Activated naive CD4-positive, alpha-beta T cell treated with anti-CD3 and anti-CD28 coated beads, Interleukin-2, amount 10 ng/mL, durations not matched to agents 7 days and 5 days (primary cell): ENCODE measurements at places on chromosomes 1 and 21.

DNA sequence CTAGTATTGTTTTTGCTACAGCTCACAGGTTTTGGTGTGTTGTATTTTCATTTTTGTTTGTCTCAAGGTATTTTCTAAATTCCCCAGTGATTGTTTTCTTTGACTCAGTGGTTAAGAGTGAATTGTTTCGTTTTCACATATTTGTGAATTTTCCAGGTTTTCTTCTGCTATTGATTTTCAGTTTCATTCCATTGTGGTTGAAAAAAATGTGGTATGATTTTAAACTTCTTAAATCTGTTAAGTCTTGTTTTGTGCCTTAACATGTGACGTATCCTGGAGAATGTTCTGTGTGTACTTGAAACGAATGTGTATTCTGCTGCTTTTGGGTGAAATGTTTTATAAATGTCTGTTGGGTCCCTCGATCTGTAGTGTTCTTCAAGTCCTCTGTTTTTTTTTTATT is 117.9 kb downstream of the KIF26B start:
- H3K4me3 ChIP-seq: no peak overlapping the region
- H3K4me1 ChIP-seq: no peaks in the 10 kb centered on the region
- H3K36me3 ChIP-seq: no peaks in the 10 kb centered on the region
- DNase-seq: no peak
- H3K27me3 ChIP-seq: no peaks in the 10 kb centered on the region
- no peak overlapping the region for H3K27ac ChIP-seq

- DNase-seq: peak; percentile 63
- H3K36me3 ChIP-seq: peaks cover 3% of the 10 kb centered on the region
- no peak overlapping the region for H3K4me3 ChIP-seq
- H3K27ac ChIP-seq: no peak overlapping the region
- H3K27me3 ChIP-seq: peaks cover 53% of the 10 kb centered on the region
- H3K4me1 ChIP-seq: peaks cover 49% of the 10 kb centered on the region
These were observed 120.6 kb downstream of the SPSB1 start for GRCh38 chr1:9413071-9413876.

GRCh38 chr1:196723325-196724185 is 51.1 kb upstream of the CFHR3 start:
- no peak overlapping the region for H3K4me3 ChIP-seq
- H3K27me3 ChIP-seq: no peaks in the 10 kb centered on the region
- H3K27ac ChIP-seq: no peak overlapping the region
- peak; percentile 56 for DNase-seq
- H3K4me1 ChIP-seq: no peaks in the 10 kb centered on the region

DNA sequence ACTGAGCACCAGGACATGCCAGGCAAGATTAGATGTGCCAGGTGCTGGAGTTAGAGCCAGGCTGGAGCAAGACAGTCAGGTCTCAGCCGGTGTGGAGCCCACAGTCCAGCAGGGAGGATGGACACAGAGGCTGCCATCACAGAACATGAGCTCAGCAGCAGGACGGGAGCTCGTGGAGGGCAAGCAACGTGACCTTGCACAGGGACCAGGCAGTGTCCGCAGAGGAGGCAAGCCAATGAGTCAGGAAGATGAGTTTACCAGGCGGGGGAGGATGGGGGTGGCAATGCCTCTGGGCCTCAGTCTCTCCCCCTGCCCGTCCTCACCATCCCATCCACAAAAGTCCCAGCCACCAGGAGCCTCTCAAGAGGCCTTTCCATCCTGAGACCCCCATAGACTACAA is 20.7 kb upstream of the ZC3H12A start:
- H3K27ac ChIP-seq: peak overlapping the region; percentile 55
- no peak for DNase-seq
- H3K27me3 ChIP-seq: peaks cover 5% of the 10 kb centered on the region
- H3K4me1 ChIP-seq: peaks cover 17% of the 10 kb centered on the region

- peaks cover 26% of the 10 kb centered on the region for H3K4me1 ChIP-seq
- H3K36me3 ChIP-seq: no peaks in the 10 kb centered on the region
- no peak overlapping the region for H3K4me3 ChIP-seq
- no peak for DNase-seq
- H3K27me3 ChIP-seq: no peaks in the 10 kb centered on the region
- H3K27ac ChIP-seq: no peak overlapping the region
These were observed 109.8 kb downstream of the OSBPL9 start for GRCh38 chr1:51726544-51727225.

- no peaks in the 10 kb centered on the region for H3K36me3 ChIP-seq
- H3K4me1 ChIP-seq: no peaks in the 10 kb centered on the region
- H3K4me3 ChIP-seq: no peak overlapping the region
- H3K27ac ChIP-seq: no peak overlapping the region
- DNase-seq: no peak
These were observed 10.2 kb downstream of the TMEM81 start for GRCh38 chr1:205074084-205074483.

- no peak overlapping the region for H3K4me3 ChIP-seq
- H3K4me1 ChIP-seq: no peaks in the 10 kb centered on the region
- H3K36me3 ChIP-seq: no peaks in the 10 kb centered on the region
- H3K27me3 ChIP-seq: no peaks in the 10 kb centered on the region
These were observed 335.0 kb upstream of the GREM2 start for GRCh38 chr1:240946926-240947325.

GRCh38 chr21:34094949-34095348 is 21.6 kb downstream of the MRPS6 start:
- H3K27ac ChIP-seq: peak overlapping the region; percentile 16
- no peaks in the 10 kb centered on the region for H3K27me3 ChIP-seq
- no peak overlapping the region for H3K4me3 ChIP-seq
- H3K36me3 ChIP-seq: peaks cover 63% of the 10 kb centered on the region
- no peak for DNase-seq
- H3K4me1 ChIP-seq: peaks cover 37% of the 10 kb centered on the region
